ENCODE measurements at places on chromosomes 7 and 10.

- DNase-seq: no peak
Measured at GRCh38 chr7:147047696-147048095, 931.1 kb downstream of the CNTNAP2 start.

GRCh38 chr7:123154231-123154860 lies 45.4 kb downstream of the SLC13A1 start:
- DNase-seq: no peak

GRCh38 chr10:35012781-35013180 lies 77.4 kb downstream of the CUL2 start:
- no peak for DNase-seq

- DNase-seq: peak; percentile 80
Measured at GRCh38 chr7:22723181-22723601, 3.8 kb upstream of the IL6 start.

DNA sequence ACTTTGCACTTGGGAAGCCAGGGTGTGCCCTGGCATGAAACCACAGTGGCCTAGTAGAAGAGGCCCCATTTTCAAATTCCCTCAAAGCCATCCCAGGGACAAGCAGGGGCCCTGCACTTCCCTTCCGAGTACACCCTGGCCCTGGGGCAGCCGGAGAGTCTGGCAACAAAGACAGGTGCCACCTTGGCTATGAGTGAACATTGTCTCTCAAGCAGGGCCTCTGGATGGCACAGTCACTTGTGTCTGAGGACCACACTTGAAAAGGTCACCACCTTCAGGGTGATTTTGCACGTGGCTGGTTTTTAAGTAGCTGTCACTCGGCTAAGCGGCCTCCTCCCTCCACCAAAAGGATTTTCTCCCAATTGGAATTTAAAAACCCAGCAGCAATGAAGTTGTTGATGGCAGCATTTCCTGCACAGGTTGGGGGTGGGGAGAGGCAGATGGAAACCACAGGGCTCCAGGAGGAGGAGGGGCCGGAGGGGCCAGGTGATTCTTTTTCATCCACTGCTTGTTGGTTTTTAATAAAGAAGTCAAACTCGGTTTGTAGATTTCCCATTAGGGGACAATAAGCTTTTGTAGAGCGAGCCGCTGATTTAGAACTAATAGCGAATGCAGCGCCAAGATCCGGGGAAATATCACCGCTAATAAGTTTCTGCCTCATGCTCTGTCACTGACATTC lies 33.9 kb downstream of the C10orf105 start:
- DNase-seq: no peak

GRCh38 chr7:30222515-30223215 lies 61.7 kb upstream of the ZNRF2 start:
- no peak for DNase-seq

DNA sequence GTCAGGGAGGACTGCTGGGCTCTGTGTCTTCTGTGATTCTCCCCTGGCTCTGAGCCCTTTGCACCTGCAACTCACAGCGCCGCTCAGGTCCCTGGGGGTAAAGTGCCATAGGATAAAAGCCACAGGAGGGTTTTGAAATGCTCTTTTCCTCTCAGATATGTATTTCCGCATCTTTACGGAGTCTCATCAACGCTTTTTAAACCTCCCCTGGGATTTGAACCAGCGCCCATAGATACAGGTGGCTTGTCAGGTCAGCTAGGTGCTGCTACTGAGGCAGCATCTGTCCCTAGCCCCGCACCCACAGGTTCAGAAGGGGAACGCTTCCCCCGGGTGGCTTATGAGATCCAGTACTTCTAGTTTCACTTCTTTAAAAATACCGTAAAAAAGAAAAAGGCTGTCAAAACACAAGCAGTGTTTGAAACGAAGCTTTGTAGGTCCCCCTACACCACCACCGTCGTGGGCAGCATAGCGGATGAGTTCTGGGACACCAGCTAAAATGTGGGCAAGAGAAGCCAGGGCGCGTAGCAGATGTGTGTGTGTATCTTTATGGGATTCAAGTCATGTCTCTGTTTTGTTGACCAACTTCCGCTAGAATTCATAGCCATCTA lies 173.5 kb downstream of the CUX1 start:
- no peak for DNase-seq

DNA sequence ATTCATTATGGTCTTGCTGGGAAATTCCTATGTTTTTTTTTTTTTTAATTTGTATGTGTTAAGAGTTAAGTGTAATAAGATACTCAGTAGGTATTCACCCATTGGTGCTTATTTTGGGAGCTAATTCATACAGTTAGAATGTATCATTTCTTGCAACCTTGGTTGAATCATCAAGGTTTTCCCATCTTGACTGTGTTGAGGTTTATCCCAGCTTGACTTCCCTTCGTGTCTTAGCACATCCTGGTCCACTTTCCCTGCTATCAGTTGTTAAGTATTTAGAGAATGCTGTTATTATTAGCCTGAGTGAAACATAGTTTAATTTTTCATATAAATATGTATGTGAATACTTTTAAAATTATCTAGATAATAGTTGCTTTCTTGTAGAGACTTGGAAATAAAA lies 20.8 kb downstream of the RALA start:
- no peak for DNase-seq

DNA sequence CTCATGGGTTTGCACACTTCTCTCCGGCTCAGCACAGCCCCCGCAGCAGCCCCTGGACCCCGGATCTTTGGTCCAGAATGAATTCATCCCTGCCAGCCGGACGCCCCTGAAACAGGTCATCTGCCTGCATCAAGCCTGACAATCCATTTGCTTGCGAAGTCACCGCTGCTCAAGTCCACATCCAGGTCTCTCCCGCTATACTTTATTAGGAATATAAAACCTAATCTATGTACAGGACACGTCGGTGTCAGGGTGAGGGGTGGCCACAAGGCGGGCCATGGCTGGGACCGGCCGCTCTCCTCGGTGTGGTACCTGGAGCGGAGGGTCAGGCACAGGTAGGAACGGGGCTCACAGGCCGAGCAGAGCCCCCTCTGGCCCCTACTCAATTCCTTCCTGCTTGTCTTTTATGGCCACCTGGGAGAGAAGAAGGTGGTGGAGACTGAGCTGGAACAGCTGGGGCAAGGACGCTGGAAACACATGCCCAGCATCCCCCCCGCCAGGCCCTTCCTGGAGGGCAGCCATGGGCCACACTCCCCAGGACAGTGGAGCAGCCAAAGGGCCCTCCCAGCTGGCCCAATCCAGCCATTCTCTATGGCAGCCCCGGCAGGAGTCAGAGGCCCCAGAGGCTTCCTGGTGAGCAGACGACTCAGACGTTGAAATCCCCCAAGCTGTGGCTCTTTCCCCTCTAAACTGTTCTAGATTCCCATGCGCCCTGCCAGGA lies 5.3 kb downstream of the POLR2J start:
- DNase-seq: no peak

DNA sequence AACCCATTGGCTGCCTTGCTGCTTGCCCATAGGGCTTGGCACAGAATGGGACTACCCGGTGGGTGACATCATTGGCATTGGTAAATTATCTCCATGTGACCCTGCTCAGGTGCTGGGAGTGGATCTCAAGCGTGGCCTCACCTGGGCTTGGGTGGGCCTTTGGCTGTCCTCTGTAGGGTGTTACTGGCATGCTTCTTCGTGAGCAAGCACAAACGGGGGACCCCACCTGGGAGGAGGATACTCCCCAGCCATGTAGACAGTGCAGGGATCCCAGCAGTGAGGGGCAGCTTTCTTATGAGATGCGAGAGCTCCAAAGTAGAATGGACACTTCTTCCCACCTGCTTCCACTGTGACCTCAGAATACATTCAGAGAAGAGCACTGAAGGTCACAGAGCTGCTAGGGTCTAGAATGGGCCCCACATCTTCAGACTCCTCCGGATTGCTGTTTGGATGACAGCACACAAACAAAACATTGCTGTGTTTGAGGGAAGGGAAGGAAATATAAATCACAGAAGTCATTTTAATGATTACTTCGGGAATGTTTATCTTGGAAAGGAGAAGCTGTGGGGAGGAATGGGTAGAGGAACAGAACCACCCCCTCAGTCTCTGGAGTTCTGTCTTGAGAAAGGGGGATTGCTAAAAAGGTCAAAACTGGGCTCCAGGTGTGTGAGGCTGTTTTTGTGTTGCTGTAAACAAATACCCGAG lies 75.9 kb downstream of the SH2D4B start:
- DNase-seq: no peak

DNA sequence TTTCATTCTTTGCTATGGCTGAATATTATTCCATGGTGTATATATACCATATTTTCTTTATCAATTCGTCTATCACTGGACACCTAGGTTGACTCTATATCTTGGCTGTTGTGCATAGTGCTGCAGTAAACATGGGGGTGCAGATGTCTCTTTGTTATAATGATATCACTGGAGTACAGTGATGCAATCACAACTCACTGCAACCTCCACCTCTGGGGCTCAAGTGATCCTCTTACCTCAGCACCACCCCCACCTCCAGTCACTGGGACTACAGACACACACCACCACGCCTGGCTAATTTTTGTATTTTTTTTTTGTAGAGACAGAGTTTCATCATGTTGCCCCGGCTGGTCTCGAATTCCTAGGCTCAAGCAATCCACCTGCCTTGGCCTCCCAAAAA lies 15.6 kb downstream of the KLHL7 start:
- no peak for DNase-seq

DNA sequence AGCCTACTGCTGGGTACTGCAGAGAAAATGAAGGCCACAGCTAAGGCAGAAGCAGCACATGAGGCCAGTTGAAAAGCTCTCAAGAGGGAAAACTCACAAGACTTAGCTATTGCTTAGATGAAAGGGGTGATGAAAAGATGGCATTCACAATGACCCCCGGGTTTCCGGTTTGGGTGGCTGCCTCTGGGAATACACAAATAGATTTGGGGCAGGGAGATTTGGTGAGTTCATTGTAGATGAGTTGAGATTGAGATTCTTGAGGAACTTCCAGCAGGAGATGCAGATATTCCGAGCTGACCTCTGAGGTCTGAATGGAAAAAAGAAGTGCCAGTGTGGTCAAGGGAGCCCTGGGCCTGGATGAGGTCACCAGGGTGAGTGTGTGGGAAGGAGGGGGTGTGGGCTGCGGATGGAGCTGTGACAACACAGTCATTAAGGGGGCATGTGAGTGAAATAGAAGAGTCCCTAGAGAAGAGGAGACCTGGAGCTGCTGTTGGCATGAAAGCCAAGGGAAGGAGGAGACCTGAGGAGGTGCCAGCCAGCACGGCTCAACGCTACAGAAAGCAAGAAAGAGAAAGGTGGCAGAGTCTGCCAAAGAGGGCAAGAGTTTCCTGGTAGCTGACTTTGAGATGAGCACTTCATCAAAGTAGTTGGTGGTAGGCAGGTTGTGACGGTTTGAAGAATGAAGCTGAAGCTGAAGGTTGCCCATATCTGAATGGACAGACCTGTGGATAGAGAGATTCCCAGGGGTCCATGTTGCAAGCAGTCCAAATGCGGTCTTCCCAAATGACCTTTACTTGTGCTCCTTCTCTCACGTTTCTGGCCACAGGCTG lies 43.7 kb downstream of the HIF1AN start:
- DNase-seq: no peak

DNA sequence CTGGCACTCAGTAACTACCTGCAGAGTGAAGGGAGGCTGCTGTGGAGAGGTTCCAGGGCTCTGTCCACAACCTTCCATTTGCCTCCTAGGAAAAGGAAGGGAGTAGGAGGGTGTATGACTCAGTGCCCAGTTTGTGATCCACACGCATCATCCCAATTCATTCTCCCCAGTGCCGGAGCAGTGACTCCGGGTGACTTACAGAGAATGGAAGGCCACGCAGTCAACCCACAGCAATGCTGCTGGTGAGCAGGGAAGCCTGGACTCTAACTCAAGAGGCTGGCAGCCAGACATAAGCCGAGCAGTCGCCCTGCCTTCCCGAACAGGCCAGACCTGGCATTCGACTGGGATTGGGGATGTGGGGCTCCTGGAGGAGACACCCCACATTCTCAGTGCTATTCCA lies 139.9 kb downstream of the SH3PXD2A start:
- no peak for DNase-seq

DNA sequence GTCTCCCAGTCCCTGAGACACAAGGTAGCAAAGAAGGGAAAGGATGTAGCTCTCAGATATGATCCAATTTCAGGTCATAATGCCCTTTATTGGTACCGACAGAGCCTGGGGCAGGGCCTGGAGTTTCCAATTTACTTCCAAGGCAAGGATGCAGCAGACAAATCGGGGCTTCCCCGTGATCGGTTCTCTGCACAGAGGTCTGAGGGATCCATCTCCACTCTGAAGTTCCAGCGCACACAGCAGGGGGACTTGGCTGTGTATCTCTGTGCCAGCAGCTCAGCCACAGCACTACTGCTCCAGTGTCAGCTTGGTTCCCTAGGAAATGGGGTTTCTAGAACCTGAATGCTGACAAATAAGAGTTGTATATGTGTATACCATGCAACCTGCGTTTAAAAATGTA lies 74.6 kb upstream of the PRSS58 start:
- no peak for DNase-seq

Data from heart right ventricle (tissue), 16 donors.